Fibroblast of lung (primary cell): ENCODE measurements at places on chromosomes 5 and 9. TPM values are rescaled to one million over a fixed set of nuclear protein-coding genes. Genes with fewer than 3 reads are reported as not detected.

The GAS1 gene
- 7.4 and 15.2 TPM in 2 replicates for total RNA-seq

The CARTPT gene
- not detected in 2 replicates for total RNA-seq

The S100Z gene
- not detected in 2 replicates for total RNA-seq

The NMUR2 gene
- total RNA-seq, result not detected in 2 replicates

The ROR2 gene
- total RNA-seq, result 27.9 and 39.5 TPM in 2 replicates

The AK8 gene
- total RNA-seq, result 0.17 and 0.26 TPM in 2 replicates

The LCN9 gene
- not detected in 2 replicates for total RNA-seq

The C5orf47 gene
- not detected in 2 replicates for total RNA-seq

The F2RL2 gene
- total RNA-seq, result 13.1 and 82.6 TPM in 2 replicates

The GPX3 gene
- total RNA-seq, result 126 and 182 TPM in 2 replicates

The SPINK4 gene
- not detected in 2 replicates for total RNA-seq

The CDO1 gene
- 4.6 and 6.9 TPM in 2 replicates for total RNA-seq

The IFNA13 gene
- not detected in 2 replicates for total RNA-seq

The GLRX gene
- 54.2 and 91.8 TPM in 2 replicates for total RNA-seq

The ZNG1F gene
- 3.8 and 3.9 TPM in 2 replicates for total RNA-seq

The C8G gene
- 1.2 TPM in 1 of 2 replicates, not detected in the other for total RNA-seq

The CCDC152 gene
- total RNA-seq, result 1.5 and 2.5 TPM in 2 replicates
